Fibroblast of lung (primary cell): ENCODE measurements at places on chromosomes 2 and 18. TPM values are rescaled to one million over a fixed set of nuclear protein-coding genes. Genes with fewer than 3 reads are reported as not detected.

DNA sequence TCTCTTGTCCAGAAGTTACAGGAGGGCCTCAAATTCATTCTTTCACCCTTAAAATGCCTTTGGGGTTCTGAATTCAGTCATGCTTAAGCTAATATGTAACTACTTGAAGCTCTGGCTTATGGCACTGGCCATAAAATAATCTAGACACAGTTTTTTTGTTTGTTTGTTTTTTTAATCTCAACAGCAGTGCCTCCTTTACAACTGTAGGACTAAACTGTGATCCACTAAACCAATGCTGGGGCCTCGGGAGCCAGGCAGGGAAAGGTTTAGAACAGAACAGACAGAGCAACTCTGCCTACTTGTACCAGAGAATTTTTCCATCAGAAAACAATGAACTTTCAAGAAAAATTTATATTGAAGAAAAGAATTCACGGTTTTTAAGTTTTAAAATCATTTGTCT, 1.7 kb downstream of the STAM2 start:
- no peak for DNase-seq

GRCh38 chr2:121038431-121038830, 246.6 kb downstream of the TFCP2L1 start:
- DNase-seq = no peak

The TDRD15 gene
- total RNA-seq = not detected in 2 replicates

The SRD5A2 gene
- not detected in 2 replicates for total RNA-seq
